ENCODE measurements at places on chromosomes 6 and 20.

- no peak for DNase-seq
Observed at GRCh38 chr6:3409699-3410384, 47.0 kb downstream of the SLC22A23 start.

DNA sequence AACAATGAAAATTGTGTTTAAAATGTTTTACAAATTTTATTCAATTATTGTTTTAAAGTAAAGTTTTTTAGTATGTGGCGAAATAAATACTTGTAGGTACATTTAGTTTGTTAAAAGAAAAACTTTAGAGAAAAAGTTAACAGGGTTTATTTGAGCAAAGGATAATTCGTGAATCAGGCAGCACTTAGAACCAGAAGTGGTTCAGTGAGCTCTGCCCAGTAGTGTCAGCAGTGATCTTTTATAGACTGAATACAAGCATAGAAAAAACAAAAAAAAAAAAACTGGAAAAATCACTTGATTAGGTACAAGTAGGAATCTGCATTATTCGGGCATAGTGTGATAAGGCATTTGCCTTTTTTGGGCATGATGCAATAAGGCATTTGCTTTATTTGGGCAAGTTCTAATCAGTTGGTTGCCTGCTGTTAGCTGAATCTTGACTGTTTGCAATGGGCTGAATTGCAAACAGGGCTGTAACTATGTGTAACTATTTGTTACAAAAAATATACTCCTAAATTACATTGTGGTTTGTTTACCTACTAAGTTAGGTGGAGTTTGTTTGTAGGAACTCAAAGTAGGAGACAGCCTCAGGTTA is 122.9 kb upstream of the MMS22L start:
- DNase-seq = no peak

- DNase-seq = no peak
Observed at GRCh38 chr6:43957273-43957672, 170.0 kb downstream of the MRPL14 start.

DNA sequence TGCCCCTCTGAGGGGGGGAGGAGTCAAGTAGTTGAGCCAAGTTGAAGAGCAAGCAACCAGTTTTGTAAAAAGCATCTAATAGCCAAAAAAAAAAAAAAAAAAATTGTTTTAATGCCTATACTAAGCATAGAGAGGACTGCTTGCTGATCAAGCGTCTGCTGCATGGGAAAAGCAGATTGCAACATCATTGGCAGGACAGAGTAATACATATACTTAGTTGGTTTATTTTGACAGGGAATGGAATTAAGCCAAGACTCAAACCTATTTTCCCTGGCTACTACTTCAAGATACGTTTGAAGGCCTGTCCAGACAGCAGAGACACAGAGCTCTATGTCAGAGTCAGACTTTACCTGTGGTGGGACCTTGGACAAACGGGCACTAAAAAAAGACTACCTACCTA is 120.5 kb downstream of the RTN4IP1 start:
- no peak for DNase-seq

GRCh38 chr6:147135211-147135681 is 69.0 kb upstream of the STXBP5 start:
- DNase-seq = no peak

- no peak for DNase-seq
Observed at GRCh38 chr20:62480318-62480717, 4.5 kb upstream of the GATA5 start.

GRCh38 chr6:28943557-28944411 is 20.0 kb upstream of the TRIM27 start:
- no peak for DNase-seq

Data from NCI-H2081 treated with DMSO at 0.1 percent for 48 hours (cell line).